ENCODE measurements at places on chromosomes 3 and 15.
A peak's percentile ranks its signal among the peaks of the same experiment; 100 is the strongest.

- DNase-seq, result no peak
Measured at GRCh38 chr3:154304936-154305335, 19.4 kb downstream of the DHX36 start.

GRCh38 chr15:82301296-82302016, 38.8 kb downstream of the SAXO2 start:
- no peak for DNase-seq

DNA sequence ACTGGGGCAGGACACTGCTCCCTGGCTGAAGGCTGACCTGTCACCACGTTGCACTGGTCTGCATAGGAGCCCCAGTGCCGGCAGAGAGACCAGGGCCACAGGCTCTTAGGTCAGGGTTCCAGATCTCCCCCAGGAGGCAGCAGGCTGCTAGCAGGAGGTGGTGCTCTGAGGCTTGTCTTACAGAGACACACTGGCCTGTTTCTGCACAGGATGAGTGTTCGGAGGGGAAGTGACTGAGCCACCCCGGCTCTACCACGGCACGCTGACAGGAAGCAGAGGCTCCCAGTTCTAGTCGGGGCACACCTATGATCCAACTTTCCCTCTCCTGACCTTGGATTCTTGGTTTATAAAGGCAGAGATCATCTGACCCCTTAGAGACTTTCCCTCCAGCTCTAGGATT, 8.6 kb downstream of the FBXL22 start:
- DNase-seq, result peak; percentile 36

- DNase-seq, result no peak
Measured at GRCh38 chr15:53670701-53671100, 88.8 kb downstream of the WDR72 start.

GRCh38 chr15:77532067-77532710, 100.5 kb downstream of the LINGO1 start:
- no peak for DNase-seq

DNA sequence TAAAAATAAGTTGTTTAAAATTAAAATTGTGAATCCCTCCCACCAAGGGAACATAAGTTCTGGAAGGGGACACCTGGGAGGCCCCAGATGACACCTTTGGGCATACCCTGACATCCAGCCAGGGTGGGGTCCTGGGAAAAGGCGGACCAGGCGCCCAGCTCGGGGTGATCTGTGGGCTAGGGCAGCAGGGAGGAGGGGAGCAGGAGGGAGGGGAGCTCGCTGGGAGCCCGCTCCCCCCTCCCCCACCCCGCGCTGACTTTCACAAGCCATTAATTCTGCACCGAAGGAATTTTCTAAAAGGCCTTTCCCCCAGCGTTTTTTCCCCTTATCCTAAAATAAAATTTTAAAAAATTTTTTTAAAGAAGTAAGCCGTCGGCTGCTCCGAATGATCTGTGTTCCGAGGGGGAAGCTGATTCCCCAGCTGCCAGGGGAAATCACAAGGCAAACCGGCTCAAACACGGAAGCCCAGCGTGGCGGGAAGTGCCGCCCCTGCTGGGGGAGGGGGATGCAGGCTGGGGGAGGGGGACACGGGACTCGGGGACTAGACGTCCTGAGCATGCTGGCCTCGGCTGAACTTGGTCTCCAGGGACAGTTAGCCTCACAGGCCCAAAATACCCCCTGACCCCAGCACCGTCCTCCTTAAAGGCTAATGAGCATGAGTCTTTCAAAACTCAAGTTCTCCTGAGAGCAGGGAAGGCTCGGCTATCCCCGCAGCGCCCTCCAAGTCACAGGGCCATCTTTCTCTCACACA, 13.9 kb downstream of the PLXND1 start:
- no peak for DNase-seq

DNA sequence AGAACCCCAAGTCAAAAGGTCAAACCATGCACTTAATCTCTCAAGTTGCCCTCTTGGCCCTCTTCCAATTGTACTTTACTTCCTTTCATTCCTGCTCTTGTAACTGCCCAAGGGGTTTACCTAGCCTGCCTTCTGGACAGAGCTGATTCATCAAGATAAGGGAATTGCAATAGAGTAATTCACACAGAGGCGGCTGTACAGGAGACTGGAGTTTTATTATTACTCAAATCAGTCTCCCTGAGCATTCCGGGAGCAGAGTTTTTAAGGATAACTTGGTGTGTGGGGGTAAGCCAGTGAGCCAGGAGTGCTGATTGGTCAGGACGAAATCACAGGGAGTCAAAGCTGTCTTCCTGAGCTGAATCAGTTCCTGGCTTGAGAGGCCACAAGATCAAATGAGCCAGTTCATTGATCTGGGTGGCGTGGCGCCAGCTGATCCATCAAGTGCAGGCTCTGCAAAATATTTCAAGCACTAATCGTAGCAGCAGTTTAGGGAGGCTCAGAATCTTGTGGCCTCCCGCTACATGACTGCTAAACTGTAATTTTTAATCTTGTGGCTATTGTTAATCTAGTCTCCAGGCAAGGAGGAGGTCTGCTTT, 590.0 kb downstream of the EPHA3 start:
- no peak for DNase-seq

GRCh38 chr3:18533039-18533438, 107.9 kb upstream of the SATB1 start:
- DNase-seq, result no peak

- no peak for DNase-seq
Measured at GRCh38 chr3:170809007-170809974, 60.7 kb downstream of the RPL22L1 start.

DNA sequence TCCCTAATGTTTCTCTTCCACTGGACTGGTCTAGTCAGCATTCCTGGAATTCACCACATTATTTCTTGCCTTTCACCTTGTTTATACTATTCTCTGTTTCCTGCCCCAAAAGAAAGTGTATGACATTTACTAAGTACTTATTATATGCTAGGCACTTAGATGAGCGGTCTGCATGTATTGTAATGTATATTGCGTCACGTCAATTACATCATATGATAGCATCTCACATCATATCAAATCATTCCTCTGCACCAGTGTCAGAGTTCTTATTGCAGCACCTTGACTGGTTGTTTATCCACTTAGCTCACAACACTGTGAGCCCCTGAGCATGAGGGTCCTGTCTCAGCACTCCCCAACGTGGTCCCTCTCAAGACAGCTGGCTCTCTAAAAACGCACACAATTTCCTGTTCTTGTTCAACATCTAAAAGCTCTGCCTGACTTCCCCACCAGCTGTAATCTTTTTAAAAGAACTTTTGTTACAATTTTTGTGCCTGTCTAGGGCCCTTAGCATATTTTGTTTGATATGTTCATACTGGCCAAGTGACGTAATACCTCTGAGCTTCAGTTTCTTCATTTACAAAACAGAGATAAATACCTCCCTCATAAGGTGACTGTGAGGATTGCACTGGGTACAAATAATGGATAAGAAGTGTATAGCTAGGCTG, 58.8 kb downstream of the ARHGAP31 start:
- no peak for DNase-seq

- DNase-seq, result no peak
Measured at GRCh38 chr3:47434849-47435248, 40.9 kb downstream of the SCAP start.

DNA sequence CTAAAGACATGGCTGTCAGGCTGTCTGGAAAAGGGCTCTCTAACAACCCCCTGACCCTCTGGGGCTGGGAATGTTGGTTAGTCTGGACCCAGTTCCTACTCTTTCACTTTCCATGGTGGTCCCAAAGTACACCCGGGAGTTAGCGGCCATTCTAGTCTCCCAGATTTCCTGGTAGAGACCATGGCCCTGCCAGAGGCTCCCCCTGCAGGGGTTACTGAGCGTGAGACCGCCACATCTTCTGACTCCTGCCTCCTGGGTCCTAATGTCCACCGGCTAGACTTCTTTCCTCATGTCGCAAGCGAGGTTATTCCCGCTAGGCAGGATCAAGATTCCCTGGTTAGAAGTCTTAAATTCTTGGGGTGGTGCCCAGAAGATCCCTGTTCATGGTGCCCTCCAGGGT, 540.0 kb upstream of the ROBO1 start:
- DNase-seq, result no peak

DNA sequence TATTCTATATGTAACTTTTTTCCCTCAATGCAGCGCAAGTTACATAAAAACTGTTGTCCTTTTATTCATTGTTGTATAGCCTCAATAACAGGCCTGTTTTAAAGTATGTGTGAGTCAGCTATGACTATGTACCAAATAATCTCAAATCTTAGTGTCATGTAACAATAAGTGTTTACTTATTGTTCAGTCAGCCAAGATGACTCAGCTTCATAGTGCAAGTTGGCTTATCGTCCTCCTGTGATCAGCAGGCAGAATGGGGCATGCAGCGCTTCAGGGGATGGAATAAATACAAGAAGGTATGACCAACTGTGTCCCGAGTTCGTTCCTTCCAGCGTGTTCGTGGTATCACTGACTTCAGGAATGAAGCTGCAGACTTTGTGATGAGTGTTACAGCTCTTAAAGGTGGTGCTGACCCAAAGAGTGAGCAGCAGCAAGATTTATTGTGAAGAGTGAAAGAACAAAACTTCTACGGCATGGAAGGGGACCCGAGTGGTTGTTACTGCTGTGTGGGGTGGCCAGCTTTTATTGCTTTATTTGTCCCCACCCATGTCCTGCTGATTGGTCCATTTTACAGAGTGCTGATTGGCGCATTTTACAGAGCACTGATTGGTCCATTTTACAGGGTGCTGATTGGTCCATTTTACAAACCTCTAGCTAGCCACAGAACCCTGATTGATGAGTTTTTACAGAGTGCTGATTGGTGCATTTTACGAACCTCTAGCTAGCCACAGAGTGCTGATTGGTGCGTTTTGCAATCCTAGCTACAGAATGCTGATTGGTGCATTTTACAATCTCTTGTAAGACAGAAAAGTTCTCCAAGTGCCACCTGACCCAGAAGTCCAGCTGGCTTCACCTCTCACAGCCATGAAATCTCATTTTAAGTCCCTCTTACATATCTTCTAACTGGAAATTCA, 1016.0 kb downstream of the MCTP2 start:
- no peak for DNase-seq

GRCh38 chr3:37686220-37686619, 175.5 kb upstream of the CTDSPL start:
- no peak for DNase-seq

- DNase-seq, result no peak
Measured at GRCh38 chr15:28190391-28191174, 91.5 kb upstream of the OCA2 start.

DNA sequence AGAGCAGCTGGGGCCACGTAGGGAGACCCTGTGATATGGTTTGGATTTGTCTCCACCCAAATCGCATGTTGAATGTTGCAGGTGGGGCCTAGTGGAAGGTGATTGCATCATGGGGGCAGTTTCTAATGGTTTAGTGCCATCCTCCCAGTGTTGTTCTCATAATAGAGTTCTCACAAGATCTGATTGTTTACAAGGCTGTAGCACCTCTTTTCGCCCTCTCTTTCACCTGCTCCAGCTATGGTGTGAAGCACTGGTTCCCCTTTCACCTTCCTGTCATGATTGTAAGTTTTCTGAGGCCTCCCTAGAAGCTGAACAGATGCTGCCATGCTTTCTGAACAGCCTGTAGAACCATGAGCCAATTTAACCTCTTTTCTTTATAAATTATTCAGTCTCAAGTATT, 198.9 kb upstream of the CBLB start:
- DNase-seq, result no peak

DNA sequence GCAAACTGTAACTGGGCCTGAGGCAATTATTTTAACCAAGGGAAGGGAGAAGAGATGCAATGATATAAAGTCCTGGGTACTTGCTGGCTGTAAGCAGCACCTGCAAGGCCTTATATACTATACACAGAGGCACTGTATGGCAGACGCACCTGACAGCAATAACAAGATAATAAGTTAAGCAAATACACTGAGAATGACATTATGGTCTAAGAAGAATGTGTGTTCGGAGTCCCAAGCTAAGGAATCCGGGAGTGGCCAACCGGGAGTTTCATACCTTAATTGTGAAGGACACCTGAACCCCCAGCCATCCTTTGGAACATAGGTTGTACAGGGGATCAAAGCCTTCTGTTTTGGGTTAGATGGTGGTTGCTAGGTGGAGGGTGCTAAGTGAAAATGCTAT, 13.7 kb downstream of the FAM240A start:
- no peak for DNase-seq

DNA sequence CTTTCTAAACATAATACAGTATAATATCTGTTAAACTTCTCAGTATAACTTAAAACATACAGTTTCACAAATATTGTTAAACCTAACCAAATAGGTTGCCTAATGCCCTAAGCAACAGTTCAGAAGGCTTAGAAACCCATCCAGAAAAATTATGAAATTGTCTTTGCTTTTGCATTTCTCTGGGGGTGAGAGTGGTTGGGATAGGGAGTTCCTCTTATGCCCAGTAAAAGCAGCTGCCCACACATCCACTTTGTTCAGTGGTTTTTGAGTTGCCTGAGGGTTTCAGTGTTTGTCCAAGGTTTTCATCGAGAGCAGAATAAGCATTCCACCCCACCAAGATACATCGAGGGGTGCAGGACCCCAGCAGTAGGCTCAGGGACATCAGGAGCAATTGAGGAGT, 179.4 kb downstream of the CDIN1 start:
- DNase-seq, result no peak

DNA sequence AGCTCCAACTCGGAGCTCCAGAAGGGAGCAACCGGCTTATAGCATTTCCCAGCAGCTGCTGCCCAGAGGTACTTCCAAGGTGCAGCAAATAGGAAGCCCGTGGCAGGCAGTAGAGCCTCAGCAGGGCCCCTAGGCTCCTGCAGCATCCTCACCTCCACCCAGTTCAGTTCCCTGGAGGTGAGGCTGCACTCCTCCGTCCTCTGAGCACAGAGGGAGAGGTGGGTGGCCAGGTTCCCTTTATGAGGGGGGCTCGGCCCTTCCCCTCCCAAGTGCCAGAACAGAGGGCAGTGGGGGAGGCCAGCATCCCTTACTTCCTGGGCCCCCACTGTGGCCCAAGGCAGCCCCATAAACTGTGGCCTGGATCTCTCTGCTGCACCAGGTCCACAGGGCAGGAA, 150.2 kb downstream of the ATP10A start:
- no peak for DNase-seq

- no peak for DNase-seq
Measured at GRCh38 chr3:41120460-41120859, 78.8 kb upstream of the CTNNB1 start.

GRCh38 chr3:176190755-176191154, 1006.5 kb downstream of the TBL1XR1 start:
- DNase-seq, result no peak

GRCh38 chr3:5192571-5193365, 5.3 kb downstream of the EDEM1 start:
- DNase-seq, result no peak

GRCh38 chr3:13588221-13588701, 39.3 kb downstream of the FBLN2 start:
- no peak for DNase-seq

DNA sequence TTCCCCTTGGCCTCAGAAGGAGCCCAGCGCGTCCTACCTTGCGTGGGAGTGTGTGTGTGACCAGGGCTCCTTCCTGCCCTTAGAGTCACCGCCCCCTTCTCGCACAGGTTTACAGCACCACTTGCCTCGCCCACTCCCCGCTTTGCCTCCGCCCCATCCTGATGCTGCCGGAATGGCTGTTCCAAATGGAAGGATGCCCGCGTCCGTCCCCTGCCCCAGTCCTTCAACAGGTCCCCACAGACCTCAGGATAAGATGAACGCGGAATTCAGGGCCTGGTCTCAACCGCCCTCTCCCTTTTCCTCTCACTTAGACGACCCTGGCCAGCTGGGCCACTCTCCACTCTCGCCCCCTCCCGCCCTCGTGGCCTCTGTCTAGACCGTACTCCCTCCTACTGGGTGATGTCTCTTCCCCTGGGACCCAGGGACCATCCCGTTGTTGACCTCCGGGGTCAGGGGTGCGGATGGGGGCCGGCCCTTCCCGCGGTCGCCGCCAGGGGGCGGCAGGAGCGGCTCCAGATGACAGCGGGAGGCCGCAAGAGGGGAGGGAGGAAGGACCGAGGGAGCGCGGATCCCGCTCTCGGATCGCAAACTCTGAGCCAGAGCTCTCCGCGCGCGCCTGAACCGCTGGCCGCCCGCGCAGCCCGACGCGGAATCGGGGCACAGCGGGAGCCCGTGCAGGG, at the start of gene THSD4:
Gene THSD4 (plus strand): TSS at position 585 of the 680 bp plus-strand sequence.
- peak; percentile 44 for DNase-seq
